Adrenal gland (tissue), 19 donors: ENCODE measurements at places on chromosomes 12 and 14.

DNA sequence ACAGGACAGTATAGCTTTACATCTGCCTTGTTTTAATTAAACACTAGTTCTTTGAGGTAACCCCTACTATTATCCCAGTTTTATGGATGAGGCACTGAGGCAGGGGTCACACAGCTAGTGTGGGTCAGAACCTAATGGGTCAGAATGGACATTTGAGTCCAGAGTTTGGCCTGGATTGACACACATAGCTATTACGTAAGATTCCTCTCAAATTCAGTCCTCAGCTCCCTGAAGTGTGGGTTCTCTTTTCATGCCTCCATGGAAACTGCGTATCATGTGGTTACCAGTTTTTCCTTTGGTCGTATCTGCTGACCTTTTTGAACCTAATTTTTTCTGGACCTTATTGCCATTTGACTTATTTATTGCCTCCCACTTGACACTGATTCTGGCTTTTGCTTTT lies 40.4 kb downstream of the PSEN1 start:
- DNase-seq: no peak

- DNase-seq: no peak
Observed at GRCh38 chr14:24339284-24340151, at the start of gene RIPK3. Gene RIPK3 (minus strand): TSS chr14:24339991. CDS start chr14:24339826, 165 bp downstream.

- DNase-seq: no peak
Observed at GRCh38 chr14:69980457-69981425, 101.5 kb downstream of the SMOC1 start.

GRCh38 chr14:21527318-21527679 lies 1.2 kb upstream of the SALL2 start:
- no peak for DNase-seq

DNA sequence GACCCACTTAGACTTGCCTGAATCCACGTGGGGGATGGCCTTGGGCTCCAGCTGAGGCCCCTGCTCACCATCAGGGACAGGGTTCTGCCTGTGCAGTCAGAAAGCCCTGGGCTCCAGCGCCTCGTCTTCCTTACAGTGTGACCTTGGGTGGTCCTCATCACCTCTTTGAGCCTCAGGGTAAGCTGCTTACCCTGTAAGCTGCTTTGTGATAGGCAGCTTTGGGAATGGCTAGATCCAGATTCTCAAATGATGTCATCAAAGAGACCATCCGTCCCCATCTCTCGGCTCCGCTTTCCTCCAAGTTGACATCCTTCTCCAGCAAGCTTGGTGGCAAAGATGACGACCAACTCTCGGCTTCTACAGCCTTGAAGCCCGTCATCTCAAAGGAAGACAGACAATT lies 127.0 kb downstream of the ADCK1 start:
- DNase-seq: no peak

DNA sequence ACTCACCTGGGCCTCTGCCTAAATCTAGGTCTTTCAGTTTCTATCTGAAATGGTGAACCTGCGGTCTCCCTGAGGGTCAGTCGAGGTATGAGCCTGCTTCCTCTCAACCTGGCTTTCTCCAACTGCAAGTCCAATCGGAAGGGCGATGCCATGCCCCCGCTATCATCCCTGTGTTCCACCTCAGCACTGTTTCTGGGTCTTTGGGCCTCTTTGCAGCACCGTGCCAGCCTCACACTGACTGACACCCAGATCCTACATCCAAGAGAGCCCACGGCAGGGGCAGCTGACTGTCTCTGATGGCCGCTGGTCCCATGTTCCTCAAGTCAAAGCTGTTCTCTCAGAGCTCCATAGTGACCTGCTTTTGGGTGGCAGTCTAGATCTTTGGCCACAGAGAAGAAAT lies 120.7 kb downstream of the PAPOLA start:
- no peak for DNase-seq
